Activated B cell treated with CpG ODN at 0.5 μM for 24 hours (primary cell): ENCODE measurements at places on chromosomes 7 and 10.

- no peak overlapping the region for H3K4me3 ChIP-seq
- no peaks in the 10 kb centered on the region for H3K27me3 ChIP-seq
- H3K36me3 ChIP-seq, result peaks cover 75% of the 10 kb centered on the region
Measured at GRCh38 chr7:130927062-130927461, 193.1 kb upstream of the KLF14 start.

DNA sequence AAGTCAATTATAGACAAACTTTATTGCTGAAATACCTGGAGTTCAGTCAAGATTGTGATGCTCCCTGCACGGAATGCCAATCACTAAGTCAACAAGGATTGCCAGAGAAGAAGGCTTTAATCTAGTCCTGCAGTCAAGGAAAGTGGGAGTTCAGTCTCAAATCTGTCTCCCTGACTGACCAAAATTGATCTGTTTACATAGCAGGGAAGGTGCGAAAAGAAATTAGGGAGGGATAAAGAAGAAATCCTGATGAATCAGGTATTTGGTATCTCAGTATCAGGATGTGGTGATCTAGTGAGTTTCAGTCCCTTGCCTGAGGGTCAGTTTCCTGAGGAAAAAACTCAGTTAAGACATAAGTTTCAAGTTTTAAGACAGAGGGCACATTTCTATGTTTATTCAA, 2.1 kb upstream of the AKR1D1 start:
- H3K27me3 ChIP-seq, result no peaks in the 10 kb centered on the region
- no peak for DNase-seq
- H3K4me3 ChIP-seq, result no peak overlapping the region
- no peaks in the 10 kb centered on the region for H3K36me3 ChIP-seq
- H3K27ac ChIP-seq, result no peak overlapping the region
- peaks cover 37% of the 10 kb centered on the region for H3K4me1 ChIP-seq

- peaks cover 2% of the 10 kb centered on the region for H3K36me3 ChIP-seq
- H3K4me3 ChIP-seq, result no peak overlapping the region
- H3K27me3 ChIP-seq, result no peaks in the 10 kb centered on the region
- H3K27ac ChIP-seq, result no peak overlapping the region
Measured at GRCh38 chr7:23343806-23344475, 44.8 kb downstream of the MALSU1 start.

DNA sequence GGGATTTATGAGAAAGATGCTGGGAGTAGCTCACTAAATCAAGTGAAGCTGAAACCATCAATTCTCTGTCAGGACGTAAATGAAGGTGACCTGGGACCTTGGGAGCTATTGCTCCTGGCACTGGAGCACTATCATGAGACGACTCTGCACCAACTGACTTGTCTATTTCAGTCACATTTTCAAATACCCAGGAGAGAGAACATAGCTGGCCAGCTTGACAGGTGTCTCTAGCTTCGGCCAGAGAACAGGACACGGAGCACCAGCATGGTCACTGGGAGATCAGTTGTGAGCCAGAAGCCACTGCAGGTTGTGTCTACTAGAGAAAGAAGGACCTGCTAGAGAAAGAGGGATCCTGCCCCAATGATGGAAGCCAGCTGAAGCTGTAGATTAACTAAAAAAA, 17.4 kb upstream of the ATOH7 start:
- no peak overlapping the region for H3K4me3 ChIP-seq
- H3K27me3 ChIP-seq, result no peaks in the 10 kb centered on the region
- no peak for DNase-seq

GRCh38 chr7:134444198-134444960, 14.5 kb downstream of the AKR1B1 start:
- H3K27me3 ChIP-seq, result no peaks in the 10 kb centered on the region
- peaks cover 96% of the 10 kb centered on the region for H3K36me3 ChIP-seq
- no peaks in the 10 kb centered on the region for H3K4me1 ChIP-seq
- DNase-seq, result no peak
- no peak overlapping the region for H3K4me3 ChIP-seq
- H3K27ac ChIP-seq, result no peak overlapping the region

DNA sequence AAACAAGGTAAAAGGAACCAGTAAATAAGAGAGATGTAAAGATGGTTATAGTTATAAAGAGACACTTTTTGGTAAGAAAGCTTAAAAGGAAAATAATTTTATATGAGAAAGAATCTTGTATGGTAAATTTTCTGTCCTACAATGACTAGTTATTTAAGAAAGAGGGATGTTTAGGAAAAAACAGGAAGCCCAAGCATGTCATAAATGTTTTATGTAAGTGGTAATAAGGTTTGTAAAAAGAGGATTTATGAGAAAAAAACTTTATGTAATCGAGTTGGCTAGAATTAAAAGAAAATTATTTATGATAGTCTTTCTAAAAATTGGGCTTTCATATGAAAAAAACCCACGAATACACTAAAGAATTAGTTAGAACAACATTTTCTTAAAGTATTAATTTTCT, 34.2 kb upstream of the CREB3L2 start:
- H3K4me1 ChIP-seq, result peaks cover 56% of the 10 kb centered on the region
- no peak overlapping the region for H3K4me3 ChIP-seq
- DNase-seq, result no peak
- H3K27me3 ChIP-seq, result peaks cover 2% of the 10 kb centered on the region
- no peak overlapping the region for H3K27ac ChIP-seq
- H3K36me3 ChIP-seq, result no peaks in the 10 kb centered on the region

GRCh38 chr10:98460837-98461499, 14.2 kb upstream of the HPS1 start:
- no peak for DNase-seq
- H3K36me3 ChIP-seq, result no peaks in the 10 kb centered on the region
- H3K4me1 ChIP-seq, result no peaks in the 10 kb centered on the region
- no peak overlapping the region for H3K4me3 ChIP-seq
- peaks cover 14% of the 10 kb centered on the region for H3K27me3 ChIP-seq
- H3K27ac ChIP-seq, result no peak overlapping the region

- H3K36me3 ChIP-seq, result no peaks in the 10 kb centered on the region
- H3K27me3 ChIP-seq, result no peaks in the 10 kb centered on the region
Measured at GRCh38 chr10:24784923-24785322, 61.2 kb upstream of the ARHGAP21 start.

- H3K36me3 ChIP-seq, result no peaks in the 10 kb centered on the region
- no peaks in the 10 kb centered on the region for H3K27me3 ChIP-seq
- DNase-seq, result no peak
- H3K27ac ChIP-seq, result no peak overlapping the region
Measured at GRCh38 chr10:18822156-18822555, 162.9 kb downstream of the ARL5B start.

GRCh38 chr7:90709501-90710465, 113.7 kb downstream of the CDK14 start:
- peaks cover 88% of the 10 kb centered on the region for H3K4me1 ChIP-seq
- peak overlapping the region; percentile 96 for H3K27ac ChIP-seq
- no peaks in the 10 kb centered on the region for H3K27me3 ChIP-seq
- H3K36me3 ChIP-seq, result peaks cover 2% of the 10 kb centered on the region
- peak; percentile 33 for DNase-seq

- no peaks in the 10 kb centered on the region for H3K27me3 ChIP-seq
- peaks cover 1% of the 10 kb centered on the region for H3K4me1 ChIP-seq
- no peak for DNase-seq
- no peak overlapping the region for H3K4me3 ChIP-seq
- no peak overlapping the region for H3K27ac ChIP-seq
Measured at GRCh38 chr7:70043015-70043538, 444.8 kb downstream of the AUTS2 start.

DNA sequence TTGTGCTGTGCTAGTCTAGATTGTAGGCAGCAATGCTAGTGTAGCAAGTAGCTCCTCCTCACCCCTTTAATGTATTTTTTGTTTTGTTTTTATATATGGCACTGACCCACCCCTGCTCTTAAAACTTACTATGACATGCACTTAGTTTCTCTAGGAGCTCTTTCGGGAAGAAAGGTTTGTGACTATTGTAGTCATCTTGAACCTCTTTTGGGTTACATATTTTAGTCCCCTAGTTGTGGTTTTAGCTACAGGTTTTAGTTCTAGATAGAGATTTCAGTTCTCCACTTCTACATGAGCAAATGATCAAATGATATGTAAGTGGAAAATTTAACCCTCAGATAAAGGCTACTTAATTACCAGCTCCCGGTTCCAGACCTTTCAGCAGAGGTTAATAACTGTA, 14.9 kb downstream of the MINPP1 start:
- no peak overlapping the region for H3K27ac ChIP-seq
- H3K4me3 ChIP-seq, result no peak overlapping the region
- no peak for DNase-seq
- H3K4me1 ChIP-seq, result no peaks in the 10 kb centered on the region

- H3K36me3 ChIP-seq, result no peaks in the 10 kb centered on the region
- H3K4me3 ChIP-seq, result peak overlapping the region; percentile 2
- peaks cover 22% of the 10 kb centered on the region for H3K4me1 ChIP-seq
Measured at GRCh38 chr10:132929953-132930548, 12.3 kb downstream of the CFAP46 start.

DNA sequence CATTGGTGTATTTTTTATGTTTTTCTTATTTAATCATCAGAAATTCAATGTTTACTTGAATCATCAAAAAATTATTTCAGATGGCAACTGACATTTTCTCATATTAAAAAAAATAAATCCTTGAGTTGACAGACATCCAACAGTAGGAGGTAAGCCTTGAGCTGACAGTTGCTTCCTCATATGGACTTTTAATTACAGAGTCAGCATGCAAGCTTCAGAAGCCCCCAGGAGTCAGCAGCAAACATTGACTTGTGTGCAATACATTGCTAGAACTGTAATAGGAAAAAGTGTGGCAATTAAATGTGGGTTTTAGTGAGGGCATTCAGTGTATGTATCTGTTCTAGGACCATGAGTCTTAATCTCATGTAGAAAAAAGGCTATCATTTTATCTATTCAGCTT, 62.4 kb upstream of the TAS2R16 start:
- no peak for DNase-seq
- no peaks in the 10 kb centered on the region for H3K27me3 ChIP-seq
- no peaks in the 10 kb centered on the region for H3K36me3 ChIP-seq

- no peak overlapping the region for H3K27ac ChIP-seq
- no peak for DNase-seq
- no peak overlapping the region for H3K4me3 ChIP-seq
- peaks cover 4% of the 10 kb centered on the region for H3K4me1 ChIP-seq
- peaks cover 15% of the 10 kb centered on the region for H3K27me3 ChIP-seq
- H3K36me3 ChIP-seq, result no peaks in the 10 kb centered on the region
Measured at GRCh38 chr10:72024596-72024995, 60.4 kb downstream of the CHST3 start.

GRCh38 chr10:71717551-71717951, 2.0 kb downstream of the C10orf105 start:
- peaks cover 28% of the 10 kb centered on the region for H3K4me1 ChIP-seq
- no peak overlapping the region for H3K4me3 ChIP-seq
- H3K36me3 ChIP-seq, result no peaks in the 10 kb centered on the region
- no peaks in the 10 kb centered on the region for H3K27me3 ChIP-seq

DNA sequence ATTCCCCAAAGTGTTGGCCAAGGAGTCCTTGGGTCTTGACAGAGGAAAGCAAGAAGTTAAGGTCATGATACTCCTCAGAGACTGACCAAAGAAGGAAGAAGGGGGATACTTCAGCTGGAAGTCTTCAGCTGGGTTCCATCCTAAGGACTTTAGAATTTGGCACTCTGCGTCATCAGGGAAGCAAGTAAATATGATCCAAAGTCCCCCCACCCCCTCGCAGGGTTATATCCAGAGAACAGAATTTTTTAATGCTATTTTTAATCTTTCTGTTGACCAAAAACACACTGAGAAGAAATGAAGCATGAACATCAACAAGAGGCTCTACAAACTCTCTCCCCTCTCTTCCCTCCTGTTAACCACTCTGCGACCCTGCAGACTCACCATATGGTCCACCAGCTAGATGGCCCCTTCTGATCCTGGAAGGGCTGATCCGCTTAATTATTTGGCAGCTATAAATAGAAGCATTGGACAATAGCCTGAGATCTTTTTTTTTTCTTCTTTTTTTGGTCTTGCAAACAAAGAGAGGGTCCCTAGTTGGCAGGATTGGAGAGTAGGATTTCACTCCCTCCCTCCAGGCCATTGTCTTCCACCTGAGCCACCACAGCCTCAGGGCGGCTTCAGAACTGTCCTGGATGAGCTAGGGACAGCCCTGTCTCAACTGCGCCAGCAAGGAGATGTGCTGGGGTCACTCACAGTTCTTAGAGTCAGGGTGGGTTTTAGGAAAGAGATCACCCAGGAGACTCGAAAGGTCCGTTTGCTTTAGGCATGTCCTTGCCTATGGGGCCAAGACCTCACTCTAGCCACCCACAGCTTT, 196.0 kb downstream of the KCNMA1 start:
- no peaks in the 10 kb centered on the region for H3K27me3 ChIP-seq
- H3K36me3 ChIP-seq, result no peaks in the 10 kb centered on the region
- no peaks in the 10 kb centered on the region for H3K4me1 ChIP-seq
- no peak for DNase-seq
- H3K4me3 ChIP-seq, result no peak overlapping the region
- no peak overlapping the region for H3K27ac ChIP-seq

- H3K4me1 ChIP-seq, result no peaks in the 10 kb centered on the region
- DNase-seq, result no peak
- H3K4me3 ChIP-seq, result no peak overlapping the region
- H3K36me3 ChIP-seq, result no peaks in the 10 kb centered on the region
Measured at GRCh38 chr10:82477776-82478175, 602.8 kb downstream of the NRG3 start.

DNA sequence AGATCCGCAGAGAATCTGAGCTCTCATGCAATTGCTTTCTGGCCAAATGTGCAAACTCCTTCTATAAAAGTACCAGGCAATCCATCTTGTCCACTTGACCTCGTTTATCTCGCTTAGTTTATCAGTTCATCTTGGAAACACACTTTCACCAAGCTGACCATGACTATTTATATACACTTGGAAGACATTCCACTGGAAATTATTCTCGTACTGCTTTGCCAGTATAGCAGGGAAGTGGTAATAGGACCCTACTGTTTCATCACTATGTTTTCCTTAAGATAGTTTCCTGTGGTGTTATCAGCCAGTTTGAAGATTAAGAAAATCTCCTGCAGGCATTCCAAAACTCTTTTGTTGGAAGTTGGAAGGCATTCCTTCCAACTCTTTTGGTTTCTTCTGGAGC, 115.3 kb upstream of the FAM171A1 start:
- peaks cover 1% of the 10 kb centered on the region for H3K27me3 ChIP-seq
- DNase-seq, result no peak
- no peaks in the 10 kb centered on the region for H3K4me1 ChIP-seq
- no peak overlapping the region for H3K4me3 ChIP-seq
- H3K27ac ChIP-seq, result no peak overlapping the region

- no peak overlapping the region for H3K4me3 ChIP-seq
- no peak overlapping the region for H3K27ac ChIP-seq
- DNase-seq, result no peak
- H3K4me1 ChIP-seq, result no peaks in the 10 kb centered on the region
Measured at GRCh38 chr7:333393-333764, 43.4 kb downstream of the FOXL3 start.

DNA sequence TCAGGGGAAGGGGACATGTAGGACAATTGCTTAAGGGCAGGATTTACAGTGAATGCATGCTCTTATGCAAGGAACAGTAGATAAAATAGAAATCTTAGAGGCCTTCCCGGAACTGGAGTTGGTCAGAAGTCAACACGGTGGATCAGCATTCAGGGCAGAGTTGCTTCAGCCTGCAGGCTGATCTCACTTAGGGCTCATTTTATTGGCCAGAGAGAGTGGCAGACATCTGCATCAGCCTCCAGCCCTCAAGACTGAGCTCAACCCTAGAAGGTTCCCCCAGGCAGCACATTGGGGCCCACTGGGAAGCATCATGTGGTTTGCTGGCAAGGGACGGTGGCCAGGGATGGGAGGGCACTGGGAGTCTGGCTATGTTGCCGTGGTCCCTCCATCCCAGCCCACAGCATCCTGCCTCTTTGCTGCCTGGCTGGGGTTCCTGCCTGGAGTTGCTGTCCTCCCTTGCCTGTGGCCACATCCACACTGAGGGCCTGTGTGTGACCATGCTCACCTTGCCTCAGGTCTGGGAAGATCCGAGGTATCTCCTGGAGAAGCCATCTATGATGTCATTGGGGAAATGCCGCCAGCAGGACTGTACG, 13.0 kb downstream of the SCART1 start:
- H3K27ac ChIP-seq, result no peak overlapping the region
